NCI-H1694 treated with DMSO at 0.1 percent for 48 hours (cell line): ENCODE measurements at places on chromosomes 16 and 17.

GRCh38 chr16:20626966-20627365 lies 50.8 kb upstream of the ACSM2B start:
- no peak for DNase-seq

DNA sequence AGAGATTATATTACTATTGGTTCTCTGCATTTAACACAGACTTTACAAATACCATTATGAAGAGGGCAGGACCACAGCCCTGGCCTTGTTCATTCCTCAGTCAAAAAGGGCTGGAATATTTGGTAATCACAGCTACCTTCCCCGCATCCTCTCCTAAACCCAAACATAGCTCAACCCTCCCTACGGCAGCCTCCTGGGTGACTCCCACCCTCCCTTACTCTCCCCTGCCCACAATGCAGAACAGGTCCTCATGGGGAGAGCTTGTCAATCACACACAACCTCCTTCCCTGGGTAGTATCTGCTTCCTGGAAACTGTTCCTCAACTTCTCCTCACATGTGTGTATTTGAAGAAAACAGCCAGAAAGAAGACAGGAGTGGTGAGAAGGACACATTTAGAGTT lies 224.2 kb downstream of the C16orf78 start:
- no peak for DNase-seq

DNA sequence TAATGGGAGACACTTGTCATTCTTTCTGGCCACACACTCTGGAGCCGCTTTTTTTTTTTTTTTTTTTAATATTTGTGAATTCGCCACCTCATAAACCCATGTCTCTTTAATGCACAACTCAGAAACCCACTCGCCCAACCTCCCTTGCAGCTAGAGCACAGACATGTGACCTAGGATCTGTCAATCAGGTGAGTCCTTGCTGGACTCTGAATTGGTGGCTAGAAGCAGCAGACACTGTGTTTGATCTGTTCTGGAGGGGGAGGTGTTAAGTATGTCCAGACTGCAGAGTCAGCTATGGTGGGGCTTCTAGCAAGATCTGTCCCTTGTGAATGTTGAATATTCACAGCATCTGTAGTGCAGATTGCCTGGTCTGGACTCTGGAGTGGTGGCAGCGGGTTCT lies 112.1 kb downstream of the PRKCB start:
- no peak for DNase-seq

DNA sequence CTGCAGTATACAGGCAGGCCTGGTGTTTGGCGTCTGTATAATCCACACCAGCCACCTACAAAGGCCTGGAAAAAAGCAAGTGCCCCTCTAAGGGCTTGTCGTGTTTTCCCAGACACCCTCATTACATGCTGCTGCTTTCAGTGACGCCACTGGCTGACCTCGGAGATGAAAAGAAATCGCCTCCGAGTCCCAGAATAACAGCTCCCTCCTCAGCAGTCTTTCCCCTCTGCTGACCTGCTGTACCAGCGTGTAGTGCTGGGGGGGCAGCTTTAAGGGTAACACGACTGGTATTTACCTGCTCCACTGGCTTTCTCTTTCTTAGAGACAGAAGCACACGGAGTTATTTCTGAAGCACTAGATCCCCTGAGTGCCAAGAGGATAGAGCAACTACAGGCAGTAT lies 296.8 kb downstream of the GRIN2A start:
- no peak for DNase-seq

GRCh38 chr16:56823081-56823733 lies 41.8 kb upstream of the SLC12A3 start:
- DNase-seq, result no peak

- no peak for DNase-seq
Measured at GRCh38 chr16:88333848-88334777, 48.6 kb upstream of the ZNF469 start.

DNA sequence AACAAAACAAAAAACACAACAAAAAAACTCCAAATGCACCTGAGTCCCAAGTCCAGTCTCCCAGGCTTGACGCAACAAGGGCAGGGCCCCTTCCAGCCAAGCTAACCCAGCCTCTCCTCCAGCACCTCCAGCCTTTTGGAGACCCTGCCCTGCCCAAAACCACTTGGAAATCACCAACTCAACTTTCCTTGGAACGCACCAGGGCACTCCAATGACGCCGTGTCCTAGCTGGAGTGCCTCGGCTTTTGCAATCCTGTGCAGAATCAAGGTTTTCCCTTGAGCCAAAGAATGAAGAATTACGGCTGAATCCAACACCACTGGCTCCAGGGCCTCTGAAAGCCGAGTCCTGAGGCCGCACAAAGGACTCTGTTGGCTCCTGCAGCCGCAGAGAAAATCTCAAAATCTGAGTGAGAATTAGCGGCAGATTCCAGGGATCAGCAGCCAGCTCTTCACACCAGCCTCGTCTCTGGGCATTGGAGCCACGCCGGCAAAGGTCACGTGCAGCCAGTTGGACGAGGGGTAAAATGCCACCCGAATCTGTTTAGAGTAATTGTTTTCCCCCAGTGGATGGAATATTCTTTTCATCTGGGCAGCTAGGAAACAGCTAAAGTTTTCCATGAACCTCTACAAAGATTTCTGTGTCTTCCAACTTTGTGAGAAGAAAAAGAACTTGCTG lies 9.7 kb upstream of the BAIAP2 start:
- no peak for DNase-seq

GRCh38 chr17:75668489-75668888 lies 1.4 kb downstream of the SAP30BP start:
- no peak for DNase-seq
